Islet precursor cell (in vitro differentiated cells): ENCODE measurements at places on chromosomes 6 and 20.

DNA sequence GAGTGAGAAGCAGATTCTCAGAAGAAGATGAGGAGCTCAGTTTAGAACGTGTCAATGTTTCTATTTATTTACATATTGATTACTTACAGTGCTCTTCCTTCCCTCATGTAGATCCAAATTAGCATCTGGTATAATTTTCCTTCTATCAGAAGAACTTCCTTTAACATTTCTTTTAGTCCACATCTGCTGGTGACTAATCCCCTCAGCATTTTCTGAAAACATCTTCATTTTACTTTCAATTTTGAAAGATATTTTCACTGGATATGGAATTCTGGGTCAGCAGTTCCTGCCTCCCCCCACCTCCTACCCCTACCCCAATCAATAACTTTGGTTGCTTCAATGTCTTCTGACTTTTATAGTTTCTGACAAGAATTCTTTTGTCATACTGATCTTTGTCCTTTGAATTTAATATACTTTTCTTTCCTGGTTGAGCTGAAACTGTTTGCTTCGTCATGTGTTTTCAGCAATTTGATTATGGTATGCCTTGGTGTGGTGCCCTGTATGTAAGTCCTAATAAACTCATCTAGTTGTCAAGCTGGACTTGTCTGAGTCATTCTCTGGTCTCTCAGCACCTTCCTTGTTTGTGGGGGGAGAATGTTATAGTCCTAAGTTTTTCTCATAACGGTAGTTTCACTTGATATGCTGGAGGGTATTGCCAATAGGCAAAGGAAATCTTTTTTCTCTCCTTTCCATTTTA lies 57.0 kb downstream of the SMPDL3A start:
- no peak for DNase-seq

DNA sequence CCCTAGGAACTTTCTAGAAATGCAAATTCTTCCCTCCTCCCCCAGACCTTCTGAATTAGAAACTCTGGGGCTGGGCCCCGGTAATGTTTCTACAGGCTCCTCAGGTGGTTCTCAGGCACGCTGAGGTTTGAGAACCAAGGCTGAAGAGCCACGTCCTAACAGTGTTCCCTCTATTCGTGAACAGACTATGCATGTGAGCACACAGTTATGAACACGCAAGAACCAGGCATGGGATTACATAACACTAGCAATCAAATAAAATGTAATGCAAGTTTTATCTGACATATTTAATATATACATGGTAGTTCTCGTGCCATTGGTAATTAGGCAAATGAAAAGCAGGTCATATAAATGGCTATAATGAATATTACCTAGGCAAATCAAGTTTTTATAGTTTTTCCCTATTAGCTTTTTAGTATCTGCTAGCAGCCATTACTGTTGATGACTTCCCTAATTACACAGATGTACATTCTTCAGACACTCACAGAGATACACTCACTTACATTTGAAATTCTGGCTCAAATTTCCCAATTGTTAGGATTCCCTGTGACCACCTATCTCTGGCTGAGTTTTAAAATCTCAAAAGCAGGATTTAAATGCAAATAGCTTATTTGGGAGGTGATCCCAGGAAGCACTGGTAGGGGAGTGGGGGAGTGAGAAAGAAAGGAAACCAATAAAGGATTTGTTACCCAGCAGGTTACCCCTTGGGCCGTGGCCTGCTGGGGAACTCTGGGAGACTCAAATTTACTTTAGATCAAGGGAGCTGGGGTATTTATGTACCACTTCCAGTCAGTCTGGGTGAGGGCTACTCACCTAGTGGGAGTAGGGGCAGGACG lies 104.1 kb downstream of the TCP11 start:
- no peak for DNase-seq

- DNase-seq: no peak
Measured at GRCh38 chr20:16479666-16480065, 93.6 kb downstream of the KIF16B start.

DNA sequence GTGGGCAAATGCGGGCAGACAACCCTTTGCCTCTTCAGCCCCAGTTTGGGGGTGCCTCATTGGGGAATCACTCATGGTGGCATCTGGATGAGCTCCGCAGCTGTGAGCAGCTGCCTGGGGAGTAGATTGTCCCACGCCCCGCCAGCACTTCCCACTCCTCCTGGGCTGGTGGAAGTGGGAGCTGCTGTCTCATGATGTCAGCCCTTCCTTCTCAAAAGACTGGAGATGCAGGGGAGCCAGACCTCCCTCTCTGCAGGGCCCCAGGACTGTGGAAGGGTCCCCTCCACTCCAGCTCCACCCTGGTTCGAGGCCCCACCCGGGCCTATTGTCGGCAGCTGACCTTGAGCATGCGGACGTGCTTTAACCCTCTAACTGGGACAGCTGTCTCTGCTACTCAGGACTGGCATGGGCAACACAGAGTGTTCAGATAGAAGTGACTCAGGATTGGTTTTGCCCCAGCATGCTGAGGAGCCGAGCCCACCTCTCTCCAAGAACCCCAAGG lies 2.0 kb downstream of the UNC93A start:
- DNase-seq: no peak

GRCh38 chr6:168515376-168515775 lies 74.4 kb downstream of the SMOC2 start:
- no peak for DNase-seq

DNA sequence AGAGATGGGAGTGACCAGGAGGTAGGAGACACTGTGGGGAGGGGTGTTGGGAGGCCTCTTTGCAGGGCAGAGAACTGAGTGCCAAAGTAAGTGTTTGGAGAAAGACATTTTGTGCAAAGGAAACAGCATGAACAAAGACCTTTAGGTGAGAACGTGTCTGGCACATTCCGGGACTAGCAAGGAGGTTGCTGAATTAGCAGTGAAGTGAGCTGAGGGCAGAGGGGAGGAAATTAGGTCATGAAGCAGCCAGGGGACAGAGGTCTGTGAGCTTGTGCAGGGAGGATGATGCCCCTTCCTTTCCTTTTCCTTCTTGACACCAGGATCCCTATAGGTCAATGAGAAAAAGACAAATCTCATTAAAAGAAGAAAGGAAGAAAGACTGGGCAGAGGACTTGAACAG lies 21.4 kb upstream of the AHCY start:
- DNase-seq: no peak

DNA sequence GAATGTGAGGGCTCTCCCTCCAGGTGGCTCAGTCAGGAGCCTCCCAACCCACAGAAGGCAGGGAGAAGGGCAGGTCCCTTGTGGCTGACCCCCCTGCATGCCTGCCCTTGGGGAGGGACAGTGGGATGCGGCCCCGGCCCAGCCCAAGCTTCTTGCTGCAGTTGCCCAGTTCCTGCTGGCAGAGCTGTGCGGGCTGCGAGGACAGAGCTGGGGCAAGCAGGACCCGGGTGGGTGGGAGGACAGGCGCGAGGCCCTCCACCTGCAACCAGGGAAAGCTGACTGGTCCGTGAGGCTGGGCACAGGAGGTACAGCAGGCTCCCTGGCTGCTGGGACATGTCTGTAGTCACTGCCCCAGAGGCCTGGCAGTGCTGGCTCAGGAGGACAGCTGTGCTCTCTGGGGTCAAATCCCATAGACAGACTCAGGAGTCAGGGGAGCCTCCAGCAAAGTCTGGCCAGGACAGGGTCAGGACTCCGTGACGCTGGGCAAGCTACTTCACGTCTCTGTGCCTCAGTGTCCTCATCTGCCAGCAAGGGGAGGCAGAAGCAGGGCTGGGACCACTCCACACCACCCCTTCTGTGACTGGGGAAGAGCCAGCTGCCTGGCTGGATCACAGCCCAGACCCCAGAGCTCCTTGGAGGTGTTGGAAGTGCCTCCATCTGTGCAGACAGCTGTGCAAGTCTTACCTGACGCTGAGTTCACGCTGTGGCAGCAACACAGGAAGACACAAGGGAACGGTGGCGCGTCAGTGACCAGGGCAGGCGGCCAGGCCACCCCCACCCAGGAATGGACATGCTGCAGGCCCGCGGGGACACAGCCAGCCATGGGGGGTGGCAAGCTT lies 13.0 kb downstream of the UCKL1 start:
- no peak for DNase-seq

GRCh38 chr20:13009682-13010406 lies 1.1 kb downstream of the SPTLC3 start:
- DNase-seq: peak; percentile 57

GRCh38 chr6:48194596-48195295 lies 83.7 kb upstream of the PTCHD4 start:
- DNase-seq: no peak

GRCh38 chr6:138873191-138873590 lies 77.3 kb downstream of the ECT2L start:
- no peak for DNase-seq

GRCh38 chr20:4043796-4044195 lies 28.4 kb upstream of the RNF24 start:
- DNase-seq: peak; percentile 29

- DNase-seq: no peak
Measured at GRCh38 chr6:33343953-33344611, 26.5 kb upstream of the ZBTB22 start.
